ENCODE measurements at places on chromosomes 3 and 15. TPM values are rescaled to one million over a fixed set of nuclear protein-coding genes. Genes with fewer than 3 reads are reported as not detected.

DNA sequence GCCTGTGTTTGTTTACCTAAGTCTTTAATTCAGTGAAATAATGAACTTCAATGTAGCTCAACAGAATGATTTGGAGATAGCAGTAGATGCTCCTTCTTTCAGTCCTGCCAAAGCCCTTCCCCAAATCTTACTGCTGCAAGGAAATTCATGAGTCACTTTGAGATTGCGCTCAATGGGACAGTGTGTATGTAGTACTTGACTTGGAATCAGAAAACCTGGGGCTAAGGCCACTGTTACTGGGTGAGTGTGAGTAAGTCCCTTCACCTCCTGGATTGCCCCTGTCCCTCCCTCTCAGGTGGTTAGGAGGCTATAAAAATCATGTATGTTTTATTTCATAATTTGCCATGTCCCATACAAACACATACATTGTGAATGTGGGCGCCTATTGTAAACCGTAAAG is 29.9 kb downstream of the ATP13A5 start:
- no peaks in the 10 kb centered on the region for H3K4me1 ChIP-seq
- H3K4me3 ChIP-seq, result no peak overlapping the region
- no peak for DNase-seq
- peaks cover 5% of the 10 kb centered on the region for H3K27me3 ChIP-seq
- H3K36me3 ChIP-seq, result no peaks in the 10 kb centered on the region

Gene LRTM1
- total RNA-seq, result not detected

GRCh38 chr15:77568014-77568972 is 64.4 kb downstream of the LINGO1 start:
- no peak for DNase-seq
- no peak overlapping the region for H3K27ac ChIP-seq
- H3K36me3 ChIP-seq, result no peaks in the 10 kb centered on the region
- no peak overlapping the region for H3K4me3 ChIP-seq
- H3K27me3 ChIP-seq, result no peaks in the 10 kb centered on the region

DNA sequence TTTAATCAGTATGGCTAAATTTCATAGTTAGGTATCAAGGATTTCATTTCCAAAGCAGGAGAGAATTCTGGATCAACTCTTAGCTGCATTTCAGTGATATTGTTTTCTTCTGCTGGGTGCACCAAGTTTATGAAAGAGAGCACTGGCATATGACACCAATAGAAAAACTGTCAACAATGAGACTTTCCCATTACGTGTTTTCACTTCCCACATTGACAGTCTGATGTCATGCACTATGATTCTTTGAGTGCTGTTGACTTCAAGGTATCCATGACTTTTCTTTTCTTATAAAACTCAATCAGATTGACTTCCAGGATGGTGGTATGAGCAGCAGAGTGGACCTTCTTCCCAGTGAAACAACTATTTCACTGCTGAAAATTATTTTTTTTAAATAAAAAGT is 476.1 kb downstream of the EDEM1 start:
- no peak for DNase-seq
- H3K36me3 ChIP-seq, result no peaks in the 10 kb centered on the region
- H3K27me3 ChIP-seq, result no peaks in the 10 kb centered on the region
- H3K4me1 ChIP-seq, result no peaks in the 10 kb centered on the region

GRCh38 chr15:34837246-34838016 is 42.1 kb upstream of the ACTC1 start:
- no peaks in the 10 kb centered on the region for H3K4me1 ChIP-seq
- H3K4me3 ChIP-seq, result no peak overlapping the region
- no peak overlapping the region for H3K27ac ChIP-seq
- H3K36me3 ChIP-seq, result no peaks in the 10 kb centered on the region
- no peak for DNase-seq
- H3K27me3 ChIP-seq, result peaks cover 14% of the 10 kb centered on the region

- no peak overlapping the region for H3K4me3 ChIP-seq
- H3K4me1 ChIP-seq, result no peaks in the 10 kb centered on the region
- peaks cover 23% of the 10 kb centered on the region for H3K27me3 ChIP-seq
- H3K36me3 ChIP-seq, result no peaks in the 10 kb centered on the region
- H3K27ac ChIP-seq, result no peak overlapping the region
- DNase-seq, result no peak
Observed at GRCh38 chr3:31892916-31893573, 88.0 kb downstream of the OSBPL10 start.

Gene CFAP92
- total RNA-seq, result 0.12 TPM

DNA sequence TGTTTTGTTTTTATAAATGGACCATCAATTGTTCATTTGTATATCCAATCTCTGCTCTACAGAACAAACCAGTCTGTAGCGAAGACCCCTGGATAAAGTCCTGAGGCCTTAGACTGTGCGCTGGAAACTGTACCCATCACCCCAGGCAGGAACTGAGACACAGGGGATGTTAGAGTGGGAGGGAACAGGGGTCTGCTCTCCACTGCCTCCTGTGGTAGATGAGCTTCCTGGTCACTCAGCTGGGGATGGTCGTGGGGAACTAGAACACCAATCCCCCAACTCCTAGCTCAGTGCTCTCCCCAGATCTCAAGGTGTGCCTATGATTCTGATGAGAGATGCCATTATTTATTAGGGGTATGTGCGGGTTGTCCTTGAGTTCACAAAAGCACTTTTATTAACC is 340.2 kb upstream of the IGF1R start:
- DNase-seq, result no peak
- no peaks in the 10 kb centered on the region for H3K36me3 ChIP-seq
- peaks cover 3% of the 10 kb centered on the region for H3K27me3 ChIP-seq
- H3K4me3 ChIP-seq, result no peak overlapping the region

Gene RTP3
- total RNA-seq, result not detected

Data from activated CD8-positive, alpha-beta memory T cell treated with anti-CD3 and anti-CD28 coated beads, Interleukin-2, amount 10 ng/mL, durations not matched to agents 7 days and 5 days (primary cell).